Panc1 (cell line): ENCODE measurements at places on chromosomes 16 and 17.

- no peak for DNase-seq
These were observed 128.4 kb downstream of the SHISA9 start for GRCh38 chr16:13029786-13030185.

DNA sequence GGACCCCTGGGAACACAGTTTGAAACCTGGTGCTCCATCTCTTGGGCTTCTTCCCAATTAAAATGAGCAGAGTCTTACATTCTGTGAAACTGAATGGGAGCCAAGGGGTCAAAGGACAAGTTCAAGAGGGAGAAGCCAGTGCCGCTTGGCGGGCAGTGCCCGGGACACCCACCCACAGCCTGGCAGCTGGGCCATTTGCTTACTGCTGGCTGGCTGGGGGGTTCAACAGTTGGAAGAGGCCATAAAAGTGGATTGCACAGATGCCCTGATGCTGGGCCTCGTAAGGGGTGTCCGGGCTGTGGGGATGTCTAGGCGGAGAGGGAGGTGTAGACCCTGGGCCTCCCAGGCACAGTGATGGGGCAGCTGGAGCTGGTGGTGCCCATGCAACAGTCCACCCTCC, 52.1 kb downstream of the CMIP start:
- DNase-seq: no peak

DNA sequence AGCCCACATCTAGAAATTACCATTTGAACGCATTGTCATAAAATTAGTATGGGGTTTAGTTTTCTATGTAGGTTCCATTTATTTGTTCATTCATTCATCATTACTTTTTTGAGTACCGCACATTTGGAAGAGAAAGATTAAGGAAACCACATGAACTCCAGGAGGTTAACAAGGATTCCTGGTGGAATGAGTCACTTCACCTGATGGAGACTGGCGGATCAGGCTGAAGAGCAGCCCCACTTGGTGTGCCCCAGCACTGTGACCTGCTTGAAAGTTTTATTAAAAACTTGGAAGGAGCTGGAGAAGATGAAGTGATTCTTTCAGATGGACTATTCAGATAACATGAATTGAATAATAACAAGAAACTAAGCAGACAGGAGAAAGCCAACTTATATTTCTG, 293.6 kb upstream of the CDH11 start:
- no peak for DNase-seq

- no peak for DNase-seq
These were observed 2.4 kb downstream of the NATD1 start for GRCh38 chr17:21250854-21251253.

GRCh38 chr16:76201385-76201784, 75.8 kb upstream of the CNTNAP4 start:
- DNase-seq: no peak

GRCh38 chr16:84810518-84811273, 9.1 kb upstream of the CRISPLD2 start:
- no peak for DNase-seq

- DNase-seq: no peak
These were observed 40.5 kb upstream of the KCNJ2 start for GRCh38 chr17:70128727-70129238.

DNA sequence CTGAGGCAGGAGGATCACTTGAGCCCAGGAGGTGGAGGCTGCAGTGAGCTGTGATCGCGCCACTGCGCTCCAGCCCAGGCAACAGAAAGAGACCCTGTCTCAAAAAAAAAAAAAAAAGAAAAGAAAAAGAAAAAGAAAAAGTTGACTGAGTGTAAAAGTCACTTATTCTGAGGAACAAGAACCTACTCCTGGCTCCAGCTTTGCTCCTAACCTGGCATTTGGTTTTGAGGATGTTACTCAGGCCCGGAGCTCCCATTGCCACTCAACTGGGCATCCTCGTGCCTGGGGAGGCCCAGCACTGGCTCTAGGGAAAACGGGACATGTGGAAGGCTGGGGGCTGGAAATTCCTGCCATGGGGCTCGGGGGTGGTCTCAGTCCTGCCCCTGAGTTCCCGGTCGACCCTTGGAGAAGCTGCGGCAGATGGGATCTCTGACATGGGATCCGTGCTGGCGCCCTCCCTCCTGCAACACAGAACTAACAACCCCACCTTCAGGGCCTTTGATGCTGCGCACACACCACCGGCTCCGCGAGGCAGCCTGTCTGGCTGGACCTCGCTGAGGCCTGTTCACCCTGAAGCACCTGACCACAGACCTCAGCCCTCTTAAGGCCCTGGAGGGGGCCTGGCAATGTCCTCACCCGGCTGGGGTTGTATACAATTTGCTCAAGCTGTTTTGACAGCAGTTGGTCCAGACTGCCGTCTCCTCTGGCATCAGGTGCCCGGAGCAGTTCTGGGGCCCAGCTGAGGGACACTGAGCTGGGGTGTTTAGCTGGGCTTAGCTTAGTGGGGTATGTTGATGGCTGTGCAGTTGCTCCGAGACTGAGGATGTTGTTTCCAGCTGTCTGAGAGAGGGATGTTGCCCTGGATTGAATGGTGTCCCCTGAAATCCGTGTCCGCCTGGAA, 12.3 kb downstream of the CD7 start:
- no peak for DNase-seq

- DNase-seq: no peak
These were observed 199.3 kb downstream of the CCDC182 start for GRCh38 chr17:57545731-57546342.

DNA sequence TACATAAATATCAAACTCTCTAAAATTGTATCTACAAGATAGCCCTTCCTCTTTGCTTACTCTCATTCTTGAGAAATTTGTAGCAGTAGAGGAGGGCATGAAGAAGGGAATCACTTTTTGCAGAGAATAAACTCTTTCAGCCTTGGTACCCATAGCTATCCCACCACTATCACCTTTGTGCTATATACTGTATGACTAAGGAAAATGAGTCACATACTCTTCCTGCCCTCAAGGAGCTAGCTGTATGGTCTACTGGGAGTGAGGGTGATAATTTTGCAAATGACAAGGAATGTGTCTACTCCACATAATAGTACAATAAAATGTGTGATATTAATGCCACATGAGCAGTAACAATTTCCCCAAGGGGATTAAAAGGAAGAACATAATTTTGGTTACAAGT, 184.6 kb upstream of the WSB1 start:
- DNase-seq: no peak

DNA sequence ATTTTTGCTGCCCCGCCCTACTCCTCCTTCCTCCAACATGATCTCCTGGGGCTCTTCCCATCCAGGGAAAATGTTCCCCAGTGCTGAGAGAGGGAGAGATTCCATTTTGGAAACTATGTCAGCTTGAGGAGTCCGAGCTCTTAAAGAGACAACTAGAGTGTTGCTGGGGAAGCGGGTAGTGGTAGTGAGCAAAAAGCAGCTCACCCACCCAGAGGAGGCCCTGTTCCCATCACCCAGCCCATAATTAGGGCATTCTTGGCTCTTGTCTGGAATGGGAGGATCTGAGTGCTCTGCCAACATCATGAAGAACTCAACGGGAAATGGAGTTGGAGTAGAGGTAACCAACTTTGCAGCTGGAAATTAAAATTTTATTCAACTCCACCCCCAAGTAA, 9.1 kb upstream of the MSL1 start:
- DNase-seq: no peak

DNA sequence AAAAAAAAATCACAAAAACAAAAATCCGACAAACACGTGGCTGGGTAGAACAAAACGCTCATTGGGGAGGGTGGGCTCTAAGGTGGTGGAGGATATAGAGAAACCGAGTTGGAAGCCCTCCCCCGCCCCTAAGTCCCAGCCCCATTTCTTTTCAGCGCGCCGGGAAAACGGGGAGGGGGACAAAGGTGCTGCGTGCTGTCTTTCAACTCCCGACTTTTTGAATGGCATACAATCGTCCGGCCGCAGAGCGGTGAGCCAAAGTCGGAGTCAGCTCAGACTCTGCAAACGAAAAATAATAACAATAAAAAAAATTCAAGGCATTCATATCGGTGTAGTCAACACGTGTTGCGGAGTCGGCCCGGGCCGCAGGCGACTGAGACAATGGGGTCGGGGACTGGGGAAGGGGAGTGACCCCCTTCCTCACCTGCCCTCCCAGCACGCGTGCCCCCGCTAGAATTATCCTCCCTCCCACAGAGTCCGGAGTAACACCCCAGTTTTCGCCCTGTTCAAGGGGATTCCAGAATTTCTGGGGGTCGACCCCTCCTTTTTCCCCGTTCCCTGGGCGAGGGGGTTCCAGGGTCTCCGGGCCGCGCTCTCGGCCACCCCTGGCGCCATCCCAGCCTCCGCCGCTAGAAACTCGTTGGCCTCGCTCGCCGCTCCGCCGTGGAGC, 1.7 kb upstream of the IGF2BP1 start:
- no peak for DNase-seq

GRCh38 chr17:33904476-33904875, 350.6 kb upstream of the CCL2 start:
- no peak for DNase-seq

- no peak for DNase-seq
These were observed 25.0 kb downstream of the LGALS3BP start for GRCh38 chr17:78954684-78955083.

- no peak for DNase-seq
These were observed 20.4 kb downstream of the CARHSP1 start for GRCh38 chr16:8848231-8848938.

GRCh38 chr17:31400481-31400950, 9.0 kb downstream of the RAB11FIP4 start:
- DNase-seq: no peak

- DNase-seq: no peak
These were observed 22.6 kb downstream of the TPSD1 start for GRCh38 chr16:1278477-1278876.

DNA sequence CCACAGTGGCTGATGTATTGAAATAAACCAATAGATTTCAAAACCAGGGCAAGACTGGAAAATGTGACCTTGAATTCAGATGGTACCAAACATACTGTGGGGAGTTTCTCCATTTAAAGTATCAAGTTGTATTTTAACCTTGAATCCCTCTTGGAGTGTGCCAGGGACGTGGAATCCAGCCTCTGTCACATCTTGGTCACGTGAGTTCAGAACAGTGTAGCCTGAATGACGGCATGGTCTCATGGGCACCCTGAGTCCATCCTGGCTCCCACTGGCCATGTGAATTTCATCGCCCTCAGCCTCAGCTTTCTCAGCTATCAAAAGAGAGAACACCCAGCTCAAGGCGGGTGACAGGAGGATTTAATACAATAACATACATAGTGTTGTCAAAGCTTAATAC, 6.8 kb downstream of the ZNF771 start:
- no peak for DNase-seq

DNA sequence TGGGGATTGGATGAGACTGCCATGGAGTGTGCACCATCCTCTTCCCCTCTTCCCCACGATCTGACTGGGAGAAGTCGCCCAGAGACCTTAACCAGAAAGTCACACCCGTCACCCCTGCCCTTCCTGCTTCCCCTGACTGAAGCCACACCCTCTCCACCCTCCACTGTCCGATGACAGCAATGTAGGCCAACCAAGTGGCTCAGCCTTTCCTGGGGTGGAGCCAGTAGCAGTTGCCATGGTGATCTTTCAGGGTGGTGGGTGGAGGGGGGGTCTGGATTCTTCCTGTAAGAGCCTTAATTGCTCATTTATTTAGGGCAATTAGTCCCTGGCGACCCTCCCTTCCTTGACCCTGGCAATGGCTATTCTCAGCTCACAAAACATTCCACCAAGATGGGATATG, 37.5 kb upstream of the PHB1 start:
- DNase-seq: no peak

- no peak for DNase-seq
These were observed 5.0 kb upstream of the SLC38A8 start for GRCh38 chr16:84047626-84048025.

- DNase-seq: no peak
These were observed 37.6 kb upstream of the PIRT start for GRCh38 chr17:10875430-10875851.

DNA sequence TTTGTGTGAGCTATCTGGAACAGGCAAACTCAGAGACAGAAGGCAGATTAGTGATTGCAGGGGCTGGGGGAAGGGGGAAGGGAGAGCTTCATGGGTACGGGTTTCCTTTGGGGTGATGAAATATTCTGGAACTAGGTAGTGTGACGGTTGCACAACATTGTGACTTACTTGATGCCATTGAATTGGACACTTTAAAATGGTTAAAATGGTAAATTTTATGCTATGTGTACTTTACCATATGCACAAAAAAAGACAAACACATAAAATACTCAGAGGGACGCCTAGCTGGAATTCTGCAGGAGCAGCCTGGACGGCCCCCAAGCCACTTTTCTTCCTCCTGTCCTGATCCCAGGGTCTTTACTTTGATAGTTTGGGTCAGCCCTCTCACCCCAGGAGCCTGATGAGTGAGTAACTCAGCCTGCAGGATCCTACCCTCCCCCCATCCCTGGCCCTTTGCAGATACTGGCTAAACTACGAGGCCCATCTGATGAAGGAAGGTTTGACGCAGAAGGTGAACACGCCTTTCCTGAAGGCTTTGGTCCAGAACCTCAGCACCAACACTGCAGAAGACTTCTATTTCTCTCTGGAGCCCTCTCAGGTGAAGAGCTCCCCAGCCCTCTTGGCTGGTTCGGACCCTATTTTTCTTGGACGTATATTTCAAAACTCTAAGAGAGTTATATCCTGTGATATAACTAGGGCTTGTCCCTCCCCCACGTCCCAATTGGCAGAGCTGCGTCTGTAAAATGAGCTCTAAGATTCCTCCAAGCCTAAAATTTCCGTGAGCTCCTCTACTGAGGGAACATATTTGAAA, 7.8 kb downstream of the ADGRG3 start:
- DNase-seq: no peak

- no peak for DNase-seq
These were observed 6.9 kb downstream of the C17orf75 start for GRCh38 chr17:32335046-32335445.
